Renal cortical epithelial cell (primary cell): ENCODE measurements at places on chromosomes 7 and 10. TPM values are rescaled to one million over a fixed set of nuclear protein-coding genes. Genes with fewer than 3 reads are reported as not detected.
A peak's percentile ranks its signal among the peaks of the same experiment; 100 is the strongest.

DNA sequence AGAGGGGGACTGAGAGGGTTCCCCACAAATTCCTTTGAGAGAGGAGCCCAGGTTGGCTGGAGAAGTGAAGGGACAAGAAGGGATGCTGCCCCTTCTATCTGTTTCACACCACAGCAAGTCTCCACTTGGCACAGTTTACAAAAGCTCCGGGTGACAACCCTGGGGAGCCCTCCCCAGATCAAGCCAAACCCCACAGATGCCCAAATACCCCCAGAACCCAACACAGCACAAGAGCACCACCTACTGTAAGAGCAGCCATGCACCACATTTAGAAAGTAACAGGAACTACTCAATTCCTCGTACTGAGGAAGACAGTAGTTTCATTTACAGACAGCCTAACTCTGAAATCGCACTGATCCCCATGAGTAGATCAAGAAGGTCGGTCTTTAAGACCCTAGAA is 67.8 kb upstream of the ATP6V0A4 start:
- DNase-seq, result no peak

GRCh38 chr7:30888747-30889146 is 22.9 kb upstream of the AQP1 start:
- DNase-seq, result peak; percentile 86

GRCh38 chr10:117431160-117431559 is 55.9 kb upstream of the PDZD8 start:
- peak; percentile 51 for DNase-seq

GRCh38 chr7:54180796-54181195 is 361.4 kb upstream of the VSTM2A start:
- no peak for DNase-seq

GRCh38 chr7:2212906-2213305 is 19.8 kb downstream of the MAD1L1 start:
- no peak for DNase-seq

- DNase-seq, result no peak
These were observed 469.0 kb downstream of the TFEC start for GRCh38 chr7:115561335-115562110.

GRCh38 chr7:130899071-130899560 is 165.1 kb upstream of the KLF14 start:
- no peak for DNase-seq

DNA sequence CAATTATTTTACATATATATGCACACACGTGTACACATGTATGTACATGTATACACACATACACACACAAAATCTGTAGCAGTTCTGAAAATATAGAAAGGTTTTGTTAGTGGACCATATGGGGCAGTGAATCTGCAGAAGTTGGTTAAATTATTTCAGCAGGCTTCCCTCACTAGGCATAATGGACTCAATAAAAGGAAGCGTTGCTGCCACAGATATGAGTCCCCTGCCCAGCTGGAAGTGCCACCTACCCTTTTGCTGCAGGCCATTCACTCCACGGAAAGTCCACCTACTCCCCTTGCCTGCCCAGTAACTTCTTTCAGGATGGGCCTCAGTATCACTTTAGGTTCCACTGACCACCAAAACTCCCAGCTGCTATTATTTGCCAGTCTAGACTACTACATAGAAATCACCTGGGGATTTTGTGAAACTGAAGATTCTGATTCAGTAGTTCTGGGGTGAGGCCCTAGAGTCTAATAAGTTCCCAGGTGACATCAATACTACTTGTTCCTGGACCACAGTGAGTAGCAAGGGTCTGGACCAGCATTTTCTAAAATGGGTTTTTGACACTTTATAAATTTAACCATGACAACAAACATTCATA is 29.3 kb upstream of the CROT start:
- no peak for DNase-seq

GRCh38 chr10:125012851-125013528 is 71.1 kb downstream of the ZRANB1 start:
- no peak for DNase-seq

DNA sequence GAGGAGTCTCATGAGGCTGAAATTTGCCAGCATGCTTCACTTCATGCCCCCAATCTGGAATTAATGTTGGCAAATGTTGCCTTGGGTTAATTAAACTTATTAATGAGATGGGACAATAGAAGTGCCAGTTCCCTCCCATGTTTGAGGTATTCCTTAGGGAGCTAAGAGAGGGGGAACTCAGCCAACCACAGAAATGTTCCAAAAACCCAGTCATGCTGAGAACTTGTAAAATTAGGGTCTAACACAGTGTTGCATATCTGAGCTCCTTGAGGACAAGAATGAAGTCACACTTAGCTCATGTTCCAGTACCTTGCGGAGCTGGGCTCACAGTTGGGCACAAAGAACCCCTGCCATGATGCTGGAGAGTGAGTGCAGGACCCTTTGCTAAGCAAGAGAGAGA is 89.4 kb downstream of the OAT start:
- DNase-seq, result no peak

- DNase-seq, result no peak
These were observed 15.1 kb upstream of the CYP2E1 start for GRCh38 chr10:133511907-133512528.

DNA sequence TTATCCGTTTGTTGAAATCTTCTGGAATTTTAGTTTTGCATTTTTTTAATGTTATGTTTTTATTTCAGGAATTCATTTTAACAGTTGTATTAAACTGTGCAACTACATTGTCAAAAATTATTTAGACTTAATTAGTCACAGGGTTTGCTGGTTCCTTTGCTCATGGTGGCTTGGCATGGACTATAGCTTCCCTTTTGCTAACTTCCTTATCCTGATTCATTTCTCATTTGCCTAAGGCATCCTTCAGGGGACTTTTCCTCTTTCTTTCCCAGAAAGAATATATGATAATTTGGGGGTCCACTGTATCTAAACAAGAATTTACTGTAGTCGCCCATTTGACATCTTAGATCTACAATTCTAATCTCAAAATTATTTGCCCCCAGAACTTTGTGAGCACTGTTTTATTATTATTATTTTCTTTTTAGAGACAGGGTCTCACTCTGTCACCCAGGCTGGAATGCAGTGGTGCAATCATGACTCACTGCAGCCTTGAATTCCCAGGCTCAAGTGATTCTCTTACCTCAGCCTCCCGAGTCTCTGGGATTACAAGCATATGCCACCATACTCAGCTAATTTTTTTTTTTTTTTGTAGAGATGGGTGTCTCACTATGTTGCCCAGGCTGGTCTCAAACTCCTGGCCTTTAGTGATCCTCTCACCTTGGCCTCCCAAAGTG is 13.9 kb downstream of the FIGNL1 start:
- DNase-seq, result peak; percentile 90

Gene CALN1
- total RNA-seq, result not detected in 2 replicates

Gene DKK1
- 2.7 and 16.3 TPM in 2 replicates for total RNA-seq

Gene GOLGA7B
- 0.05 and 0.35 TPM in 2 replicates for total RNA-seq

Gene CAMK2B
- 0.20 and 1.6 TPM in 2 replicates for total RNA-seq
